Cardiac muscle cell (in vitro differentiated cells and primary cell): ENCODE measurements at places on chromosomes 5 and 9.

- no peak for DNase-seq
These were observed 157.0 kb downstream of the FAM114A2 start for GRCh38 chr5:153881687-153882086.

DNA sequence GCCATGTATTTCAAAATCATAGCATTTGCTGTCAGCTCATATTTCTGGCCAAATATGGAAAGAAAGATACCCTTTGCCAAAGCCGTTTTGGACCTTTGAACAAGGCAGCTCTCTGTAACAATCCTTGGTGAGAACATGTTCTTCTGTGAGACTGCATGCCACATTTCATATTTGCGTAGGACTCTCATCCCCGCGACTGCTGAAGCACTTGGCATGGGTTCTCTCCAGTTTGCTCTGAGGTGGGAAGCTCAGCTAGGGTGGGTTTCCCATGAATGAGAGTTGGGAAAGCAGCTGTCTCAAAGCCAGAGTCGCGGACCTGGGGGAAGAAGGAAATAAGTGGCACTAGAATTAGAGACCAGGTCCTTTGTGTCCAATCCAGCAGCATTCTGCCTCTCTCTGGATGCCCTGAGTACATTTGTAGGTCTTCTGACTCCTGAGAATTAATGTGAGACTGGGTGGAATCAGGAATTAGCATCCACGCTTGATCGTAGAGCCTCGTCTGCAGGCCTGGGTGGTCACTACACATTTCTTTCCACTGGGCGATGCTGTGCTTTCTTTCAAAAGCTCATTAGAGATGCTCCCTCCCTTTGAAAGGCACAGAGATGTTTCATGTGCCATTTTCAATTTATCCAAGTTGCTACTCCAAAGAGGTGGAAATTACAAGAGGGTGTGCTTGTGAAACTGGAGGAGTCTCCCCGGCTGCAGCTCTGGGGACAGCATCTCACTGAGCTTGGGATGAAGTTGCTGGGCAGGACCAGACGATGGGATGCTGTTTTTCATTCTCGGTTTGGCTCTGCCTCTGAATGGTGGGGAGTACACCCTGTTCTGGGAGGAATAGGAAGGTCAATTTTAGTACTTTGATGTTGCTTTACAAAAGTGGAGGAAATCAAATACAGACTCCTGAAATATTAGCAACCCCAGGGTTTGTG, 197.2 kb downstream of the GADD45G start:
- DNase-seq: no peak

DNA sequence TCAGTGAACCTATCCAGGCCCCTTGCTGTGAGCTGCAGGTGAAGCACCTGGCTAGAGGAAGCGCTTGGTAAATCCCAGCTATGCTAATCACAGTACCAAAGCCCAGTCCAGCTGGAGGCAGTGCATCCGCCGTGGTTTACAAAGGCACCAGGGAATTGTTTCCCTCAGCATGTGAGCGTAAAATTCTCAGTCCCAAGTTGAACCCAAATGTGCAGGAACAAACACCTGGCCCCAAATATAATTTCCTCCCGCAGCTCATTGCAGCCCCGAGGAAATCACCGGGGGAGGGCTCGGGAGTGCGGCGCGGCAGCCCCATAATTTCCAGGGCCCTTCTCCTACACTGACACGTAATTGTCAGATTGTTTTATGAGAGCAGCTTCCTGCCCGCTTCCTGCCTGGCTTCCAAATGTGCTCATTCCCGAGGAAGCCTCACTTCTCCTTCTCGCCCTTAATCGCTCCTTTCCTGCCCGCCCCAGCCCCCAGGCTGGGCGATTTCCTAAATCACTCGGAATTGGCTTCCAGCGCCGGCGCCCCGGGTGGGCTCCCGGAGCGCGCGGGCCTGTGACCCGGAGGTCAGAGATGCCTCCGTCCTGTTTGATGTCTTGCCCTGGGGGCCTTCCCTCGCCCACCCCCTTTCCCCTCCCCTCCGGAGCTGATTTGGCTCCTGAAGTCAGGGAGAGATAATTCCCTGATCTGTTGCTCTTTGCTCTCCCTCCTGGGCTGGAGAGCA, 134.4 kb downstream of the FGF1 start:
- no peak for DNase-seq

- DNase-seq: no peak
These were observed 157.2 kb downstream of the EFNA5 start for GRCh38 chr5:107513337-107514085.

GRCh38 chr9:113614843-113615648, 151.5 kb downstream of the RGS3 start:
- no peak for DNase-seq

DNA sequence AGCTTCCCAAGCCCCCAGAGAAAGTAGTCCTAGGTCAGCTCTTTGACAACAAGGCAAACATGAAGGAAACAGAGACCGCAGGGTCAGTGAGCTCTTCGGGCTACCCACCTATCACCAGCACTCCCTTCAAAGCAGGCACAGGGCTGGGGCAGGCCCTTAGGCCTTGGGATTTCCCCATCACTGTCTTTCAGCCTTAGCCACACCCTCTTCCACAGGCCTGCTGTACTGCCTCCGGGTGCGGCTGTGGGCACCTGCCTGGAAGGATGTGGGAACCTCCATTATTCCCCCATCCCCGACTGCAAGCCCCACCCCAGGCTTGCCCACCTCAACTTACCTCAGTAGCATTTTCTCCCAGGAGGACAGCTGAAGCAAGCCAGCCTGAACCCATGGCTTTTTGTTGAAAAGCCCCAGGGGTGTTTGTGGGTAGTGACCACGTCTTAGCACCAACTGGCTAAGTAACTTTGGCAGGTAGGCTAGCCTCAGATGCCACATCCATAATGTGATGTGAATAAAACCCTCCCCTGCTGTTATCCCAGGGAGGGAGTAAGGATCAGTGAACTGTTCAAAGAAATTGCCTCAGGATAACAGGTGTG, 100.2 kb downstream of the PIK3R1 start:
- no peak for DNase-seq

DNA sequence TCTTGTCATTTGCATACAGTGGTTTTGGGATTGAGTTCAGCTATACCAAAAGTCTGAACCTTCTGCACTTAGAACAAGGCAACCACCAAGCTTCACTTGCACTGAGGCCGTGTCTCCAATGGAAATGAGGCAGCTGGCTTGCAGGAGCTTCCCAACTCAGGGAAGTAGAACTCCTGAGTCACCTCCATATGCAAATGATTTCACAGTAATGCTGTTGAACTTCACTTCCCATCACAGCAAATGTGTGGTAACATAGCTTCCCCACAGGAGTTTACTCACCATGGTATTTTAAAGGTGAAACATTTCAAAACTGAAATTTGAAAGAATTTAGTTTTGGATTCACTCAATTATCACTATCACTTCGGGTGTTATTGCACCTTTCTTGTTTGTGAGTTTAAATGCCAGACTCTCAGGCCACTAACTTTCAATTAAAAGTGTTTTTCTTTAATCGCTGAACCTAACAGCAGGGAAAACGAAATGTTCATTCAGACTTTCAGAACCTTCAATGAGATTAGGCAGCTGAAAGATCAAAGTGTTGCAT, 9.0 kb downstream of the CD274 start:
- DNase-seq: no peak

DNA sequence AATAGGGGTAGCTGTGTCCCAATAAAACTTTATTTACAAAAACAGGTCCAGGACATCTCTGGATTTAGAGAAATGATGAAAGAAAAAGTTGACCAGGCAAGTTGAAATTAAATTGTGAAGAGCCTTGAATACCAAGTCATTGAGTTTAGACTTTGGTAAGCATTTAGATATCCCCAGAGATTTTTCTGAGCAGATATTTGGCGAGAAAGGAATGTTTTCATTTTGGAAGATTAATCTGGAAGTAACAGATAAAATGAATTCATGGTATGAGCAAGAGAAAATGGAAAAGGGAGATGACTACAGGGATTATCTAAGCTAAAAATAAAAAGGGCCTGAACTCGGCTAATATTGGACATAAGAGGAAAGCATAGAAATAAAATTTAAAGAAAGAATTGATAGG, 157.6 kb downstream of the ACTL7B start:
- no peak for DNase-seq

GRCh38 chr5:163586531-163586956, 81.1 kb downstream of the MAT2B start:
- DNase-seq: no peak

DNA sequence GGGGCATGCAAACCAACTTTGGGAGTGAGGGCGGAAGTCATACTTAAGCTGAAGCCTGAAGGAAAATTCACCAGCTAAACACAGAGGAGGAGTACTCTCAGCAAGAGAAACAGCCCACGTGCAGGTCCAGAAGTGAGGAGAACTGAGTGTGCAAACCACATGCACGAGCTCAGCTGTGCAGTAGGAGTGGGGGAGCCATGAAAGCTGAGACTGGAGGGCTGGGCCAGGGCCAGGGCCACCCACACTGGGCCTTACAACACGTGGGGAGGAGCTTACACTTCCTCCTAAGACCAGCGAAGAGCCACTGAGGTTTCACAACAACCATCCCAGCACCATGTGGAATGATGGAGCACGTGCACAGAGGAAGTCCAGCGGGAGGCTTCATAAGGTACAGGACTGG, 9.3 kb upstream of the WWC1 start:
- peak; percentile 92 for DNase-seq

GRCh38 chr9:121852651-121853616, 201.5 kb downstream of the DAB2IP start:
- peak; percentile 81 for DNase-seq

GRCh38 chr5:157719245-157719644, 12.0 kb upstream of the THG1L start:
- DNase-seq: no peak

DNA sequence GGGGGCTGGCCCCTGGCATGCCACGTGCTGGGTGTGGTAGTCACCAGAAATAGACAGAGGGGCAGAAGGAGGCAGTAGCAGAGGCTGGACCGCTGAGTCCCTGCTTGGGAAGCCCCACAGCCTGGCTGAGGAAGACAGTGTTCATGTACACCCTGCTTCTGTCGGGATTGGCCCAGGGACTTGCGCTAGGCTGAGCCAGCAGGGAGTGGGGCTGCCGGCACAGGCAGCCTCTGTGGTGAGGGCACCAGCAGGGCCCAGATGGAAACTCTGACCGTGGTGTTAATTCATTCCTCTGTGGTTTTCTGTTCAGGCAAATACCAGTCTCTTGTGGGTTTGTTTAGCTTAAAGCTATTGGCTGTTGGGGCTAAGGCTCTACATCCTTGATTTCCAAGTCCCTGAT, 108.6 kb upstream of the RAD23B start:
- DNase-seq: no peak

GRCh38 chr9:110142253-110142652, 65.7 kb downstream of the C9orf152 start:
- no peak for DNase-seq

- no peak for DNase-seq
These were observed 169.3 kb downstream of the SEMA5A start for GRCh38 chr5:9376363-9377117.

DNA sequence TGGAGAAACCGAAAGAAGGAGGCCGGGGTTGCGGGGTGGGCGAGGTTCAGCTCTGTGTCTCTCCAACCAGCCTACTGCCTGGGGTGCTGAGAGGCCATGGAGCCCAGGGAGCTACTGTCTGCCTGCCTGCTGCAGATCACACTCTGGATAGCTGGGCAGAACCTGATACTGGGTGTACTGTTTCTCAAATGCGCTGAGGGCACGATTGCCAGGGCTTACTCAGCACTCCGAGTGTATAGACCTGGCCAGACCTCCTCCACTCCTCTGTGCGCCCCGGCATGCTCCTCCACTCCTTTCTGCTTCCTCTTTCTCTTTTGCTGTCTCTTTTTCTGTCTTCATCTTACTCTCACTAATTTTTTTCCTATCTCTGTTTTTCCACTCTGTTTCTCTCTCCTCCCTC, 215.1 kb downstream of the PAPPA start:
- no peak for DNase-seq

GRCh38 chr5:1564824-1565736, 41.3 kb upstream of the LPCAT1 start:
- DNase-seq: no peak

- DNase-seq: no peak
These were observed 42.7 kb upstream of the NFIB start for GRCh38 chr9:14356351-14357265.

GRCh38 chr5:162487528-162488525, 420.3 kb downstream of the GABRG2 start:
- DNase-seq: no peak

- no peak for DNase-seq
These were observed 18.8 kb downstream of the DDX46 start for GRCh38 chr5:134777366-134777765.

DNA sequence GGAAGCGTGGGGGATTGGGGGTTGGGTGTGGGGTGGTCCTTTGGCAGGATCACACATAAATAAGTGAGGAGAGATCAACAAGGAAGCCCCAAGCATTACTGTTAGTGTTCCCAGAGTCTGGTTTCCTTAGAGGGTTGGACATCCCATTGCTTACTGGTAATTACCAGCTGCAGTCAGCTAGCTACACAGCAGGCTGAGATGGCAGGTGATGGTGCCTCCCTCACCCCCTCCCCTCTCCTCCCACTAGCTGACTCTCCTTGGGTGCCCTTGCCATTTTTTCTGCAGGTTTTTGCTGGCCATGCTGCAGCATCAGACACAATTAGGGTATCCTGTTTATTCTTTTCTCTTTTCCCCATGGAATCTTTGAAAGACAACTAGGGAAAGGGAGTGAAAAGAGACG, 107.5 kb upstream of the TLR4 start:
- no peak for DNase-seq

DNA sequence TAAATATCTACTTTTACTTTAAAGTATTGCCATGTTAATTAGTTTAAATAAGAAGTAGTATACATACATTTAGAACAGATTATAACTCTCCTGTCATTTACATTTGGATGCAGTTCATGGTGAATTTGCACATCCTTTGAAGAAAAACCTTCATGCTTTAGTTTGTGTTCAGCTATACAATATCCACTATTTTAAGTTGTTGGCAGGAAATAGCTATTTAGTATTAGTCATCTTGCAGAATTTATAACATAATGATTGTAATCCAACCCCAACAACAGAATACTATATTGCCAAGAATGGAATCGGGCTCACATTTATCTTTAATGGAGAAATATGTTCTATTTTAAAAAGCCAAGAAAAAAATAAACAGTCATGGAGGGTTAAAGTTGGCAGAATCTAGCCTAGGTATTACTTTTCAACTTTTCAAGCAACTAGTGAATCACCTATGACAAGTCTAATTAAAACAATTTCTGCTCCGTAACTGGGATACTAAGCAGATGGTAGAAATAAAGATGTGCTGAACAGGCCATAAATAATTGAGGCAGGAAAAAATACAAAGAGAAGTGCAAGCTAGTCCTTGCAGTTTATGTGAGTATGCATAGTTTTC, 1170.6 kb upstream of the NUDT12 start:
- DNase-seq: no peak

- peak; percentile 79 for DNase-seq
These were observed at the start of gene IGFBPL1 for GRCh38 chr9:38423973-38424843. Gene IGFBPL1 (minus strand): TSS chr9:38424454. CDS start chr9:38424424, 30 bp downstream.

- no peak for DNase-seq
These were observed 170.1 kb downstream of the ICE1 start for GRCh38 chr5:5592541-5592940.

- DNase-seq: no peak
These were observed 5.7 kb downstream of the NR6A1 start for GRCh38 chr9:124765439-124765835.

- DNase-seq: peak; percentile 50
These were observed 60.9 kb downstream of the CXXC5 start for GRCh38 chr5:139708877-139709581.
